ENCODE measurements at places on chromosomes 1 and 21.

- peak; percentile 96 for DNase-seq
These were observed 68.5 kb downstream of the DYRK1A start for GRCh38 chr21:37435120-37435519.

DNA sequence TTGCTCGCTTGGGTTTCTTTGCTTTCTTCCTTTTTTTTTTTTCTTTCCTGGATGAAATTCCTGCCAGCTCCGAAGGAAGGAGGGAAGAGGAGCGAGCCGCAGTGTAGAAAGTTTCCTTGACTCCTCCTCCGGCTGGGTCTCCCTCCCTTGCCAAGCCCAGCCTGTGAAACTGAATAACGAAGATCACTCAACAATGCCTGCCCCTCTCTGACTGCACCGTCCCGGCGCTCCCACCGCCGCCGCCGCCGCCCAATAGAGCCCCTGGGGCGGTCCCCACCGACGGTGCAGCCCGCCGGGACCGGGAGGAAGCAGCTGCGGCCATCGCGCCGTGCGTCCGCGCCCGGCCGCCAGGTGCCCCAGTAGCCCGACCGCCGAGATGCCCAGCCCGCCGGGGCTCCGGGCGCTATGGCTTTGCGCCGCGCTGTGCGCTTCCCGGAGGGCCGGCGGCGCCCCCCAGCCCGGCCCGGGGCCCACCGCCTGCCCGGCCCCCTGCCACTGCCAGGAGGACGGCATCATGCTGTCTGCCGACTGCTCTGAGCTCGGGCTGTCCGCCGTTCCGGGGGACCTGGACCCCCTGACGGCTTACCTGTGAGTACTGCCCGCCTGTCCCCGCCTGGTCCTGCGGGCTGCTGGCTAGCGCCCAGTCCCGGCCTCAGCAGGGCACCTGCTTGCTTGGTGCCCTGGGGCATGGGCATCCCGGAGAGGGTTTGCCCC, at the start of gene LGR6:
LGR6 (plus strand) TSS at position 186 of the 714 bp plus-strand sequence; CDS start at position 377, 191 bp downstream.
- DNase-seq, result no peak

DNA sequence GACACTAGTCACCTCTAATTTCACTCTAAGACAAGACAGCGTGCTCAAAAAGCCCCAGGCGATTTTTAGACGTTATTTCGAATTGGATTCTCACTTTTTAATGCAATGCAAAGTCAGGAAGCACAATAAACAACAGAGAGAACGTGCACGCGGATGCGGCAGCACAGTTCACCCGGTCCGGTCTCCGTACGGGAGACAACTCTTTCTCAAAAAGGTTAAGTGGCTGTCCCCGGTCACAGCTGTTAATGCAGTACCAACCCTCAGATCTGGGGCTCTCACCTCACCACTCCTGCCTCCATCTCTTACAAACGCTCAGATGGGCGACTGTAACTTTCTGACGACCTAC, 1.2 kb downstream of the HP1BP3 start:
- no peak for DNase-seq

DNA sequence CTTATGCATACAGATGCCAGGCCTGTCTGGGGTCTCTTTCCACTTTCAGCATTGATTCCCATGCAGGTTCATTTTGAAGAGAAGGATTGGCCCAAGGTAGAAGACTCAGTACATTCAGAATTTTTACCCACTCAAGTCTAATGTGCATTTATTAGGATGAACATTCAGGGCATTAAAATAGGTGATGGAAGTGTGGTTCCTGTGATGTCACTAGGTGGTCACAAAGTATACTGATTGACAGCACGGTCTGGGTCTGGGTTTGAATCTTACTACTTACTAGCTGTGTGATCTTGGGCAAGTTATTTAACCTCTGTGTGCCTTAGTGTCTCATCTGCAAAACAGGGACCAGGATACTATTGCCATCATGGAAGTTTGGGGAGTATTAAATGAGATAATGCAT, 711 bp upstream of the ZNF648 start:
- no peak for DNase-seq

DNA sequence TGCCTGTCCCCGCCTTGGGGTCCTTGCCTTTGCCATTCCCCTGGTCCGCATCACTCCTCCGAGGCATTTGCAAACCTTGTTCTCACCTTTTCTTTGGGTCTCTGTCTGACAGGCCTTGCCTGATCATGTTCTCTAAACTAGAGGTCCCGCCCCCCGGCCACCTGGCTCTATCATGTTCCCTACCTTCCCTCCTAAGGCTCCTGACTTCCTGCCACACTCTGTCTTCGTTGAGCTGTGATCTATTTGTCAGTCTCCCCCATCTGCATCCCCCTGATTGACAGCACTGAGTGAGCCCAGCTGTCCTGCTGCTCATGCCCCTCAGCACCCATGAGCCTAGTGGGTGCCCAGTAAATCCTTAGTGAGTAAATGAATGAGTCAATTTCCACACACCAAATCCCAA, 22.8 kb downstream of the ERG start:
- DNase-seq, result no peak

DNA sequence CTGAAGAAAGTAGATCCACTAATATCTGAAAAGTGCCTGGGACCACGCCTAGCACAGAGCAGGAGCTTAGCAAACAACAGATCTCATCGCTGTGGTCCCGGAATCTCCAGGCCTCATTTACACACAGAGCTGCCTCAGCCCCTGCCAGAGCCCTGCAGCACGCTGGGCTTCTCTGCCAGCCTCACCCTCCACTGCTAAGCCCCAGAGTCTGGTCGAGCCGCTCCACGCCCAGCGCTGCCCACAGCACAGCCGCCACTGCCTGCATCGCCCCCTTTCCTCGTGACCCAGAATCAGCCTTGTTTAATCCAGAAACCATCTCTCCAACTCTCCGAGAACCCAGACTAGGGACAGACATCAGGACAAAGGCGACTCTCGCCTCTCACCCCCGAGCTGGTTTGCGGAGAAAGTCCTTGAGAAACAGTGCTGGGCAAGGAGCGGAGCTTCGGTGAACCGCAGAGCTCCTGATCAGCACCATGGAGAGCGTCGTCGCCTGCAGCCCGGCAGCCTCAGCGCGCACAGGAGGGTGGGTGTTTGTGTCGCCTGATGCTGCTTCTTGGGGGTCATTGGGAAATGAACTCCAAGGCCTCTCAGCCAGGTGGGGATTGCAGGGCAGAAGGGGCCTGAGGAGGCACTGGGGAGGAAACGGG, 145.1 kb downstream of the NPHP4 start:
- peak; percentile 18 for DNase-seq

GRCh38 chr1:21289700-21290545, at the start of gene ECE1:
Gene ECE1 (minus strand): TSS chr1:21290463. CDS start chr1:21290414, 49 bp downstream.
- peak; percentile 24 for DNase-seq

DNA sequence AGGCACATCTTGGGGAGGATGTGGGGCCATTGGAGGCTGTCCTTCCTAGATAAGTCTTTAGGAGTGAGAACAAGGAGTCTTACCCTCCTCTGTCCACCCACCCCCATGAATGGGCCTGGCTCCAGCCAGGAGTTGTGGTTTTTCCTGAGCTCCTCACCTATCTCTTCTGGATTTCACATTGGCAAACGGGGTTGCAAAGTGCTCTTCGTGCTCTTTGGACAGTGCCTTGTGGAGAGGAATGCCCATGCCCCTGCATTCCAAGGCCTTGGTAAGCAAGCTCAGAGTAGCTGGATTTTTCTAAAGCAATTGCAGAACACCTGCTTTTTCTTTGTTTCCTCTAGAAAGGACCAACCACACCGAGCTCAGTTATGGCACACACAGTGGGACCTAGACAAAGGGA, 152.1 kb upstream of the CAMK1G start:
- DNase-seq, result no peak

DNA sequence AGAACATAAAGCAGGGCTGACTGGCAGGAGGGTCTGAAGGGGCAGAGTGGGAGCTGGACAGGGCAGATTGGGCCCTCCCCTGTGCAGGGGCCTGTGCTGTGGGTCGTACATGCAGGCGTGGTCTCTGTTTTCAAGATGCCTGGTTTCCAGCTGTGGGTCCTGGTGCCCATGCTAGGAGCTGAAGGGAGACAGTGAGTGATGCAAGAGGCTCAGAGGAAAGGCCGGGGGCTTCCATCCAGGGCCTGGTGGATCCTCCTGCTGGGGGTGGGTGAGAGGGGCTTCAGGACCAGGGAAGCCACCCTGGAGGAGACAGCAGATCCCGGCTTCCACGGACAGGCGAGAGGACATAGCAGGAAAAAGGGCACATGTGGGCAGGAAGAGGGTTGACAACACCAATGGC, 349.0 kb upstream of the VAMP3 start:
- no peak for DNase-seq

GRCh38 chr1:167564612-167565270, 11.2 kb upstream of the CREG1 start:
- DNase-seq, result no peak

DNA sequence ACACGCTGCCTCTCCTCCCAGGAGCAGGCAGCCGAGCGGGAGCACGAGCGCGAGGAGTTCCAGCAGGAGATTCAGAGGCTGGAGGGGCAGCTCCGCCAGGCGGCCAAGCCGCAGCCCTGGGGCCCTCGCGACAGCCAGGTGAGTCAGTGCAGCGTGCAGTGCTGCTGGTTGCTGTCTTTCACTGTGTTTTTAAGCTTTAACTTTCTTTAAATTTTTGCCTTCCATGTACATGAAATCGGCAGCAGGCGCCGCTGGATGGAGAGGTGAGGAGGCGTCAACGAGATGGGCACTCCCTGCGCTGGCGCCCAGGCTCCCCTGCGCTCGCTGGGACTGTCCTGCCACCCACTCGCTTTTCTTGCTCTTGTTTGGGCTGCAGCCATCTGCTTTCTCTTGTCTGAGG, 60.7 kb upstream of the DIP2A start:
- no peak for DNase-seq

GRCh38 chr21:41779659-41780058, 12.8 kb upstream of the RIPK4 start:
- no peak for DNase-seq

DNA sequence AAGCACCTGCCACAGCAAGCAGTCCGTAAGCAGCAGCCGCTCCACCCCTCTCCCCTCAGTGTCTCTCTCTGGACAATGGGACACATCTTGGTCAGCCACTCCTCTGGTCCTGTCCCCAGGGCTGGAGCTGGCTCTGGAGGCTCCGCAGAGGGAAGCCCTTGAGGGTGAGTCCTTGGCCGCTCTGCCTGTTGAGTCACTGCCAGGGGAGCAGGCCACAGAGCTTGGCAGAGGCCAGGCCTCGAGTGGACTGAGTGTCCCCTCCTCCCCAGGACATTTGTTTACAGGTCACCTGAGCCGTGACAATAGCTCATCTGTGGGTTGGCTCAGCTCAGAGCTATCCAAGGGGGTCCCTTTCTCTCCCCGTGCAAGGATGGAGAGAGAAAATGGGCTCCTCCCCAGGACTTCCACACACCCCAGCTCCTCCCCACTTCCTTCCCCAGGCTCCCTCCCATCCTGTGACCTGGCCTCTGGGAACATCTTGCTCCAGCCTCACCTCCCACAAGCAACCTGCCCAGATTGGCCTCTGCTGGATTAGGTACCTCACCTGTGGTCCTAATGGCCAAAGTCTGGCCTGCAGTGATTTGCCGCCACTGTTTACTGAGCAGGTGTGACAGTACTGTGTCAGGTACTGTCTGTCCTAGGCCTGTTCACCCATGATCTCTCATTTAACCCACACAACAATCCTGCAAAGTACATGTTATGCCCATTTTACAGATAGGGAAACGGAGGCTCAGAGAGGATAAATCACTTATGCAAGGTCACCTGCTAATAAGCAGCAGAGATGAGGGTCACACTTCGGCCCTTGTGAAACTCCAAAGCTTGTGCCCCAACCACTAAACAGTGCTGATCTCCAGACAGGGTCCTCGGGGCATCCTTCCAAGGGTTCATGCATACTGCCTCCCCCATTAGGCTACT, 4.8 kb downstream of the FAM131C start:
- peak; percentile 37 for DNase-seq

DNA sequence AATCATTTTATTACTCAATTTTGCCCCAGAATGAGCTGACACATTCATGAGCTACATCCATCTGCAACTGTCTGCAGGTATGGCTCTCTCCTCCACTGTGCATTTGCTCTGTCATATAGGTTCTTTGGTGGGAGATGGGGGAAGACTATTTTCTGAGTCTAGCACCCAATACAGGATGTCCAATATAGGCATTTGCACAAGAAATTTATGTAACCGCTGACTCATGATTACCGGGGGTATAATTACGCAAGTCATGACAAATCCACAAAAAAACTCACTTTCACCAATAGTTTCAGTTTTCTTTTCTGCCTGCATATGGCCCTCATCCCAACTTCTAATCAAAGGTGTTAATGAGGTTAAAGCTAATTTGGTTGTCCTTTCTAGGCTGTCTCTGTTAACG, 17.5 kb upstream of the VSIG8 start:
- DNase-seq, result peak; percentile 52

GRCh38 chr1:178688244-178688643, 36.8 kb upstream of the RALGPS2 start:
- DNase-seq, result no peak

- DNase-seq, result peak; percentile 40
These were observed 133.4 kb downstream of the DMRTB1 start for GRCh38 chr1:53592521-53592982.

DNA sequence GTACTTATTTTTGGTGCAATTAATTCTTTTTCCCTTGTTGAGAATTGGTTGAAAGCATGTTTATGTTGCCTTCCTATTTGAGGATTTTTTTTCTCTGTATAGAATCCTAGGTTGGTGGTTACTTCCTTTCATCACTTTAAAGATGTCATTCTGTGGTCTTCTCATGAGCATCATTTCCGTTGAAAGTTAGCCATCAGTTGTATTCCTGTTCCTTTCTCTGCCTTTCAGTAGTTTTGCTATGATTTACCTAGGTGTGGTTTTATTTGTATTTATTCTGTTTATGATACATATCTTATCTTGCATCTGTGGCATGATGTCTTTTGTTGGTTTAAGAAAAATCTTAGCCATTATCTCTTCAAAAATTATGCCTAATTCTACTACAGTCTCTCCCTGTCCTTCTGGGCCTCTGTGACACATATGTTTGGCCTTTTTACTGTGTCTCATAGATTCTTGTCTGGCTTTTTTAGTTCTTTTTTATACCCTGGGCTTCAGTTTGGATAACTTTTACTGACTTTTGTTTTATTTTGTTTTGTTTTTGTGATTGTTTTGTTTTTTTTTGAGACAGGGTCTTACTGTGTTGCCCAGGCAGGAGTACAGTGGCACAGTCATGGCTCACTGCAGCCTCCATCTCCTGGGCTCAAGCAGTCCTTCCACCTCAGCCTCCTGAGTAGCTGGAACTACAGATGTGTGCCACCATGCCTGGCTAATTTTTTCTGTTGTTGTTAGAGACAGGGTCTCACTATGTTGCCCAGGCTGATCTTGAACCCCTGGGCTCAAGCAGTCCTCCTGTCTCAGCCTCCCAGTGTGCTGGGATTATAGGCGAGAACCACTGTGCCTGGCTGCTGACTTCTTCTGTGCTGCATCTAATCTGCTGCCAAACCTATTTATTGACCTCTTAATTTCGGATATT, 24.1 kb downstream of the PTGFRN start:
- no peak for DNase-seq

GRCh38 chr1:58287894-58288623, 258.5 kb downstream of the OMA1 start:
- DNase-seq, result no peak

All from Caki2 (cell line).